ENCODE measurements at places on chromosomes 16 and 17. TPM values are rescaled to one million over a fixed set of nuclear protein-coding genes. Genes with fewer than 3 reads are reported as not detected.

DNA sequence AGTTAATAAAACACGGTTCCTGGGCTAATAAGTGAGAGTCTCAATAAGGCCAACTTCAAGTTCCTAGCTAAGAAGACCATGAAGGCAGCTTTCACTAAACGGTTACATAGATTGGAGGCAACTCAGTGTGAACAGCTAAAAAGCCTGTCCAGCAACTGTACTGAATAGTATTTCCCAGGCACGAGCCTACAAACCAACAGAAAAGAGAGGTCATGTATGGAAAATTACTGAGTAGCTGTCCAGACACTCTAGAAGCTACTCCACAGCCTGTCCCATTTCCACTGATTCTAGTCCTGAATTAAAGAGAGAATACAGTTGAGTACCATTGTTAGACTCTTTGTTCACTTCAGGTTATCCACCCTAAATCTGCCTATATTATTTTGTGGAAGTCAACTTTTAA is 36.5 kb upstream of the C17orf78 start:
- no peak for DNase-seq

DNA sequence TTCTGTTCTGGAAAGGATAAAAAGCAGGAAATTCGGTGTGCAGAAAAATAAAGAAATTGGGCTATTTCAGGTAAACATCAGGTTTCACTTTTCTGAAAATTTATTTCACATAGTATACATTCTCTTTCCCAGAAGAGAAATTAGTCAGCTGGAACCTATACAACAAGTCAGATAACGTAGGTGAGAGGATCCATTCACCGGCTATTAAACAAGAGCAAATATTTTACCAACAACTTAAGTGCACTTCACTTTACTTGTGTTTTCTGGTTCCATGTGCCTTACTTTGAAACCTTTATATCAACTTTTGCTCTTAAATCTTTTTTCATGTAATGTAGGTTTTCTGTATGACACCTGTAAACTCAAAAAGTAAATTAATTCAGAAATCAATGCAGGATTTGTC is 839.7 kb downstream of the CDH11 start:
- DNase-seq, result no peak

PRR29 gene
- 2.0 TPM for total RNA-seq

DNA sequence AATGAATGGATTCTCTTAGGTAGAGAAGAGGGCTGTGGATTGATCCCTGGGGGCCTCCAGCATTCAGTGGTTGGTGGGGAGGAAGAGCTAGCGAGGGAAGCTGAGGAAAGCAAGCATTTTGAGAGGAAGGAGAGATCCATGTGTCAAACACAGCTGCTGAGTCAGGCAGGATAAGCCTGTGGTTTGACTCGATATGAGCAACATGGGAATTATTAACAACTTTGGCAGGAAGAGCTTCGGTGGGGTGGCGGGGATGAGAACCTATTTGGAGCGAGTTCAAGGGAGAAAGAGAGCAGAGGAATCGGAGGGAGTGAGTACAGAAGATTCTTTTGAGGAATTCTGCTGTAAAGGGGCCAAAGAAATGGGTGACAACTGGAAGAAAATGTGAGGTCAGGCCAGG is 59.5 kb upstream of the CDC42EP4 start:
- DNase-seq, result no peak

- no peak for DNase-seq
These were observed 113.5 kb downstream of the NPIPB5 start for GRCh38 chr16:22624038-22624799.
